Neural progenitor cell (in vitro differentiated cells): ENCODE measurements at places on chromosomes 4 and X. TPM values are rescaled to one million over a fixed set of nuclear protein-coding genes. Genes with fewer than 3 reads are reported as not detected.

DNA sequence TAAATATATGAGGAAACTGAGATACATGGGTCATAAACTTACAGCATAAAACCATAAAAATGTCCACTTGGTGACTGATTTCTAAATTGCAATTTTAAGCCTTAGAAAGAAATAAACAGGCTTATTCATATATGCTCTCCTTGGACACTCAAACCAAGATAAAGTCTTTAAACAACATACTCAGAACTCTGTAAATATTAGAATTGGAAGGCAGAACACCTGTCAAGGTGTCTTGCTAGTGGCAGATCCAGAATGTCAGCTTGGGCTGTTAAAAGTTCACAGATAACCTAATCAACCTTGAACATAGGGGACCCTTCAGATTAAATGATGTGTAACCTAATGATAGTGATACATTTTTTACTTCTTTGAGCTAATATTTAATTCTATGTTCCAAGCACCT is 208.1 kb upstream of the ARSJ start:
- H3K36me3 ChIP-seq = no peaks in the 10 kb centered on the region
- H3K27me3 ChIP-seq = no peaks in the 10 kb centered on the region
- H3K4me3 ChIP-seq = no peak overlapping the region
- DNase-seq = no peak
- no peak overlapping the region for H3K27ac ChIP-seq

DNA sequence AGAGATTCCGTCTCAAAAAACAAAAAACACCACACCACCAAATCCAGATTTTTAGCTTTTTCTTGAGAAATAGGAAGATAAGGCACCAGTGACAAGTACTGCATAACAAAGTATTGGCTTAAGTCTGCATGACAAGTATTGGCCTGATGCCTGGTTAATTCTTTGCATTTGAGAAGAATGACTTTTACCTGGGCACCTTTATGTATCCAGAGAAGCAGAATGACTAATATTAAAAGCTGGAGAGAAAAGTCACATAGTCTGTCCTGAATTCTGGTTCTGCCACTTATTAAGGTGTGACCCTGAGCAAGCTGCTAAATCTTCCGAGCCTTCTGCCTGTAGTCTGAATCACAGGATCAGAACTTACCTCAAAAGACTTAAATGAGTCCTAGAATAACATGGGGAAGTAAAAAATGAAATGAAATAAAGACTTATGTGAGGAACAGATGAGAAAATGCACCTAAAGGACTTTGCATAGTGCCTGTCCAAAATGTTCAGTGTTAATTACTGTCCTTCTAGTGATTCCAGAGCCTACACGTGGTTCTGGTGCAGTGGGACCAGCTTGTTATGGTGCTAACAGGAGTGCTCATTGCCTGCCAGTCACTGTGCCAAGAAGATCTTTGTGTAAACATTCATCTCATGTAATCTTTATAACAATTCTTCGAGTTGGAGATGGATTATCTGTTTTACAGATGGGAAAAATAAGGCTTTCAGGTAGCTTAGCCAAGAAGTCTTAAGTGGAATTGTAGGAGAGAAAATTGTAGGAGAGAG is 31.6 kb downstream of the UGDH start:
- peaks cover 13% of the 10 kb centered on the region for H3K36me3 ChIP-seq
- H3K4me1 ChIP-seq = no peaks in the 10 kb centered on the region
- no peak overlapping the region for H3K27ac ChIP-seq
- DNase-seq = no peak
- no peak overlapping the region for H3K4me3 ChIP-seq
- no peaks in the 10 kb centered on the region for H3K27me3 ChIP-seq

- no peaks in the 10 kb centered on the region for H3K27me3 ChIP-seq
- H3K27ac ChIP-seq = no peak overlapping the region
- H3K36me3 ChIP-seq = no peaks in the 10 kb centered on the region
- peak; percentile 42 for DNase-seq
- no peak overlapping the region for H3K4me3 ChIP-seq
These were observed 15.0 kb upstream of the STS start for GRCh38 chrX:7132335-7133049.

GRCh38 chrX:53483416-53483815 is 49.2 kb upstream of the HSD17B10 start:
- H3K4me3 ChIP-seq = no peak overlapping the region
- no peak overlapping the region for H3K27ac ChIP-seq
- DNase-seq = no peak
- H3K27me3 ChIP-seq = no peaks in the 10 kb centered on the region

CFI gene
- not detected in 2 replicates for total RNA-seq

GRCh38 chr4:15738877-15739276 is 36.0 kb downstream of the BST1 start:
- H3K4me1 ChIP-seq = no peaks in the 10 kb centered on the region
- DNase-seq = no peak
- no peaks in the 10 kb centered on the region for H3K27me3 ChIP-seq
- H3K27ac ChIP-seq = no peak overlapping the region

UGT2A1 gene
- total RNA-seq = not detected in 2 replicates
